Keratinocyte (primary cell): ENCODE measurements at places on chromosomes 6 and 20. TPM values are rescaled to one million over a fixed set of nuclear protein-coding genes. Genes with fewer than 3 reads are reported as not detected.

DNA sequence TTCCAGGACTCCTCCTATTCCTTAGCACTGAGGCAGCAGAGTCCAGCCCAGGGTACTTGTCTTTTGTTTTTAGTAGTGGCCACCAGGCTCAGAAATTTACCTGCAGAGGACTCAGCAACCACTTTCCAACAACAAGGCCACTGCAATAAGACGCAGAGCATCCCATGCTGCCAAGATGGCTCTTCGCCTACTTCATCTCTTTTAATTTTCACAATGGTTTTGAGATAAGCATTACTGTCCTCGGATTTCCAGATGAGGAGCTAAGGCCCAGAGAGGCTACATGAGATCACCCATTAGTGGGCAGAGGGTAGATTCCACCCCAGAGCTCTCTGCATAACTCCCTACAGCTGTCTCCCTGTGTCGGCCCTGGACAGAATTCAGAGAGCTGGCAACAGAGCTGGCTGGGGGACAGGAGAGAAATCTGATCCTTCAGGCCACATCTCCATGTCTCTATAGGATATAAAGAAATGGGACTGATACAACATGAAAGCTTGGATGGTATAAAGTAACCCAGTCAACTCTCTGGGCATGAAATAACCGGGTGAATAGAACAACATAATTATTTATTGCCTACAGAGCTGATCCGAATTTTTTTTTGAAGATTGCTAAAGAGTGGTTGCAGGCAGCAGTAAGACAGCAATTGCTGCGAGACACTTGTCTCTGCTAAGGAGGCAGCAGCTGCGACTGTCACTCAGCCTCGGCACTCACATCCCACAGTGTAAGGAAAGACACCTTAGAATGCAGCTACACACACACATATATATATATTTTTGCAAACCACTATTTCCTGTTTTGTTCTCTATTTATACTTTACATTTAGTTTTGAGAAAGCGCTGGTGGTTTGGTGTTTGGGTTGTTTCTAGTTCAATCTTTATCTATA is 37.2 kb downstream of the SCML4 start:
- H3K27ac ChIP-seq, result no peak overlapping the region
- H3K4me3 ChIP-seq, result no peak overlapping the region
- no peak for DNase-seq
- H3K4me1 ChIP-seq, result no peaks in the 10 kb centered on the region
- H3K36me3 ChIP-seq, result no peaks in the 10 kb centered on the region

DNA sequence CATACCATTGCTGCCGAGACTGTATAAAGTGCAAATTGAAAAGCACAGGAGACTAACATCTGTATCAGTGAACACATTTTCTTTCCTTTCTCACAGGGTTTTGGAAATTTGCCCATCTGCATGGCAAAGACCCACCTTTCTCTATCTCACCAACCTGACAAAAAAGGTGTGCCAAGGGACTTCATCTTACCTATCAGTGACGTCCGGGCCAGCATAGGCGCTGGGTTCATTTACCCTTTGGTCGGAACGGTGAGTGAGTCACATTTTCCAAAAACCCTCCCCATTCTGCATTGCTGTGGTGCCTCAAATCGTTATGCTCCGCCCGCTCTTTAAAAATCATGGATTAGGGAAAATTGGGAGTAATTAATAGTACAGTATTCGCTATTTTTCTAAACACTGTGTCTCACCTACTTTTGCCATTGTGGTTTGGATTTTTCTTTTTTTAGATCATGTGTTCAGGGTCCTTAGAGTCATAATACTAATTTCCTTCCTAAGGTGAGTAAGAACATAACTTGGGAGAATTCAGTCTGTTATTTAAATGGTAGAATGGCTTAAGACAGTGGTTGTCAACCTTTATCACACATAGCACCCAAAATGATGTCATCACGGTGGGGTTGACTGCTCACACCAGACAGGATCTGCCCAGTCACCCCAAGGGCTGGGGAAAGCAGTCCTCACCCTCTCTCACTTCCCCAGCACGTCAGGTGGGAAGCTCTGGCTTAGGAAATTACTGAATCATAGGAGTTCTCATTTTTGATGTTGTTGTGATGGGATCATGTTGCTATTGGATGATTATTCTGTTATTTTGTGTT is 171.6 kb downstream of the MTHFD1L start:
- no peak for DNase-seq
- H3K27ac ChIP-seq, result peak overlapping the region; percentile 98
- no peaks in the 10 kb centered on the region for H3K27me3 ChIP-seq
- peaks cover 37% of the 10 kb centered on the region for H3K4me1 ChIP-seq
- peaks cover 3% of the 10 kb centered on the region for H3K36me3 ChIP-seq

DNA sequence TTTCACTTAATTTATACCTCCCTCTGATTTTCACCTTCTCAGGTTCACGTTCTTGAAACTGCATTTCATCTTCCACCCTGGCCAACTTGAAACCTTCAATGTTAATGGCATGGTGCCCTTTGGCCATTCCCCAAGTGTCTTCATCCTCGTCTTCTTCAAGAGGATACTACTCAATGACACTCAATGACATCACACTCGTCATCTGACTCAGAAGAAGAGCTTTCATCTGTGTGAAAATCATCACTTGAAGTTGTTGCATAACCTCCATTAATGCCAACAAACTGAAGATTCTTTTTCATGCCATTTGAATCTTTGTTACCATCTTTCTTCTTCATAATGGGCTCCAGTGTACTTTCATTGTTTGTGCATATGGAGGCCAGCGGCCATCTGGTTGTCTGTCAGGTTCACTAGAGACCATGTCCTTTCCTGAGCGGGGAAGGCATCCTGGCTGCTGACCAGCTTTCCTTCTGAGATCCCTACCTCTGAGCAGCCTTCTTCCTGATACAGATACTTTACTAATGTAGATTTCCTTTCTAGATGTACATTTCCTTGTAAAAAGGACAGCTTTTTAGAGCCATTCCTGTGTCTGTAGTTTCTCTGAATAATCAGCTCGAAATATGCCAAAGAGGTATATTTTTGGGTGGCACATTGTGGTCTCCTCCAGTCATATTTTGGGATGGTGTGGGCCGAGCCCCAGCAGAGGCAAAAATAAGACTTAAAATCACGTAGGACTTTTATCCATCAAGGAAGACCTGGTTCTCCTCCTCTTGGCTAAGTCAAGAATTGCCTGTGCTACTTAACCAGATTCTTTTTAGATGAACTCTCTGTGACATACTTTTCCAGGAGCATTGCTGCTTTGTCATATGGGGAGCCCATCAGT is 21.3 kb downstream of the TRMT6 start:
- no peak for DNase-seq
- no peaks in the 10 kb centered on the region for H3K4me1 ChIP-seq
- H3K4me3 ChIP-seq, result no peak overlapping the region
- no peak overlapping the region for H3K27ac ChIP-seq

GRCh38 chr6:143149771-143150170 is 89.1 kb downstream of the AIG1 start:
- H3K27ac ChIP-seq, result no peak overlapping the region
- H3K4me3 ChIP-seq, result no peak overlapping the region
- H3K27me3 ChIP-seq, result no peaks in the 10 kb centered on the region
- no peaks in the 10 kb centered on the region for H3K36me3 ChIP-seq
- no peak for DNase-seq

DNA sequence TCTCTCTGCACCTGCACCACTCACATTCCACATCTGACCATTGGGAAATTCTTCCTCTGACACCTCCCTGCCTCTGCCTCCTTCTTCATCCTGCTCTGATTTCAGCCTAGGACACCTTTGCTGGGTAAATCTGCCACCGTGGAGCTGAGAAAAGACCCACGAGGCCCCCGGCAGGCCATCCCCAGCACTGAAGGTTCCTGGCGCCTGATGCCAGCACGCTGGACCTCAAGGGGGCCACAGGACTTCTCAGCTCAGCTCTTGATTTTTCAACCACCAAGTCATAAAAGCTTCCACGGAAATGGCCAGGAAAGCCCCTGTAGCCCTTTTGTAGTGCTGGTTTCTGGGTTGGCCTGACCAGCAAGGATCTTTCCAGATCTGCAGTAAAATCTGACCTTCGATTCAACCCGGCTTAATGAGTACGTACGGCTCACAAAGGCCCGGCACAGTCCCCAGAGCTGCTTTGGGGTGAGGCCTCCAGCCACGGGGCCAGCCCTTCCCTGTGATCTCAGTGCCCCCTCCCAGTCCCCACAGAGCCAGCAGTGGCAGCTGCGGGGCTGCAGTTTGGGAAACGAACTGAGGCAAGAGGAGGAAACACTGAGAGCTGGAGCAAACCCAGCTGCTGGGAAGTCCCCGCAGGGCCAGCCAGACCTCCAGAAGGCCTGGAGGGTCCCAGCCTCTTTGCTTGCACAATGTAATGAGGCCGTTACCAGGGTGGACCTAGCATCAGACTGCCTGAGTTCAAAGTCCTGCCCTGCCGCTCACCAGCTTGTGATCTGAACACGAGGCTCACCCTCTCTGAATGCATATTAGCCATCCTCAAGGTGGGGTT is 157.5 kb downstream of the BMP7 start:
- peaks cover 18% of the 10 kb centered on the region for H3K27me3 ChIP-seq
- H3K4me3 ChIP-seq, result no peak overlapping the region
- H3K4me1 ChIP-seq, result no peaks in the 10 kb centered on the region
- H3K36me3 ChIP-seq, result no peaks in the 10 kb centered on the region
- H3K27ac ChIP-seq, result no peak overlapping the region

- no peak for DNase-seq
- H3K36me3 ChIP-seq, result no peaks in the 10 kb centered on the region
- H3K4me1 ChIP-seq, result peaks cover 75% of the 10 kb centered on the region
- peak overlapping the region; percentile 97 for H3K27ac ChIP-seq
- H3K27me3 ChIP-seq, result no peaks in the 10 kb centered on the region
These were observed 95.9 kb upstream of the IYD start for GRCh38 chr6:150272976-150273315.

The HLA-DOB gene
- polyA plus RNA-seq, result 9.2 to 12.7 TPM (median 12.5 TPM) in 3 replicates

The SYTL3 gene
- polyA plus RNA-seq, result 0.93 to 1.9 TPM (median 1.4 TPM) in 3 replicates

The MUC22 gene
- not detected in 3 replicates for polyA plus RNA-seq

The NEU1 gene
- 27.9 to 44.4 TPM (median 38.6 TPM) in 3 replicates for polyA plus RNA-seq

The TAF8 gene
- polyA plus RNA-seq, result 13.2 to 19.8 TPM (median 15.9 TPM) in 3 replicates

The IL17A gene
- not detected in 3 replicates for polyA plus RNA-seq
